Occipital lobe (tissue), 3 donors: ENCODE measurements at places on chromosomes 7 and 10. TPM values are rescaled to one million over a fixed set of nuclear protein-coding genes. Genes with fewer than 3 reads are reported as not detected.

GRCh38 chr7:157479326-157479725, 142.5 kb downstream of the DNAJB6 start:
- no peak for DNase-seq

DNA sequence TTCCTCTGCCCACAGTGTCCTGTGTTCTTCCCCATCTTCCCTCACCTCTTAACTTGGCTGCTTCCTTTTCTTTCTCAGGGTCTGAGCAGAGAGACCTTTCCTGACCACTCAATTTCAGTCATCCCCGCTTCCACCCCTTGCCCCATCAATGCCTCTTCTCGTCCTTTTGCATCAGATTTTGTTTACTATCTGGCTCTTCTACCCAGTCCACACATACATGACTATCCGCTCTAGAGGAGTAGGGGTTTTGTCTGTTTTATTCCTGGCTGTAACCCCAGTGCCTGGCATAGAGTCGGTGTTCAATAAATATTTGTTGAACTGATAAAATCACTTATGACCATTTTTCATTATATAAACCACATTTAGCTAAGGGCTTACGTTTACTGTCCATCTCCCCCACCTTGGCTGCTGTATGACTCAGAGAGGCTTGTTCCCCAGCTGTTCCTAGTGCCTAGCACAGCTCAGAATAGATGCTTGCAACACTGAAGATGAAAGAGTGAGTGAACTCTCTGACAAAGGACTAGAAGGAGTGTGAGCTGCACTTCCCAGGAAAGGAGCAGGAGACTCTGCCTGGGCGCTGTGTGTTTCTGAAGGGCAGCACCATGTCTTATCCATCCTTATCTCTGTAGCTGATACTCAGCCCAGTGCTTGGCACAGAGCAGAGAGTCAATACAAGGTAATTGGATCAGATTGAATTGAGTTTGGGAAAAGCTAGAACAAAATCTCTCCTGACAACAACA, 21.9 kb downstream of the ARID5B start:
- peak; percentile 49 for DNase-seq

DNA sequence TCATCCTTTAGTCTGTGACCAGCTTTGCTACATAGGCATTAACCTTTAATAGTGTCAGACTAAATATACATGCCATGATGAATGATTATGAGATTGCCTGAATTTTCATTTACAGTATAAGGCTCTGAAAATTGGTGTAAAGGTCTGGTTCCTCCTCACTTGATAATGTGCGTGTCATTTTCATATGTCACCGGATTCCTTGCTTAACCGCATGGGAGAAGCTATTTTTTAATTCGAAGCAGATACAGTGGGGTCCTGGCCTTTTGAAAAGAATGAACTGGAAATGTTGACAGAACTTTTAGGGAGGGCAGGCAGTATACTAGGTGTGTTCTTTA, 192.4 kb upstream of the SH2B2 start:
- no peak for DNase-seq

FAM25C gene
- not detected for total RNA-seq

GALNT17 gene
- 13.3 TPM for total RNA-seq

DNA sequence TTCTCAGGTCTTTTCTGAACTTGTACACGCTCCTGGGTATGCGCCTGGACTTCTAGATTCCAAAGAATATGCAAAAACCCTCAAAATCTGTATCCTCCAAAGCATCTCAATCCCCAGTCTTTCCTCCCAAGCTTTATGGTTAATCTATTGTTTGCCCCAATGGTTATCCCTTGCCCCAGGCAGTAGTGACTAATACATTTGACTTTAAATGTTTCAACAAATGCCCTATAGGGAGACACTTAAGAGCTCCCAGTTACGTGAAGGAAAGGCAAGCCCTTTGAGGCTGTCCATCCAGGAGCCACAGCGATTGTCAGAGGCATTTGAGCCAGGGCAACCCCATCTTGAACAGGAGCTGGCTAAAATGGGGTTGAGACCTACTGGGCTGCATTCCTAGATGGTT, 12.7 kb upstream of the FOXL3 start:
- DNase-seq: no peak
